ENCODE measurements at places on chromosomes 2 and 18. TPM values are rescaled to one million over a fixed set of nuclear protein-coding genes. Genes with fewer than 3 reads are reported as not detected.

- no peaks in the 10 kb centered on the region for H3K27me3 ChIP-seq
- no peaks in the 10 kb centered on the region for H3K36me3 ChIP-seq
- H3K27ac ChIP-seq: no peak overlapping the region
- H3K4me1 ChIP-seq: peaks cover 14% of the 10 kb centered on the region
Observed at GRCh38 chr18:75785206-75785605, 357.7 kb upstream of the SMIM21 start.

ANKRD30B gene
- total RNA-seq: under 0.01 TPM

- no peaks in the 10 kb centered on the region for H3K27me3 ChIP-seq
- H3K4me1 ChIP-seq: peaks cover 25% of the 10 kb centered on the region
- no peak for DNase-seq
- no peak overlapping the region for H3K4me3 ChIP-seq
- no peak overlapping the region for H3K27ac ChIP-seq
Observed at GRCh38 chr2:217793566-217794132, 209.1 kb downstream of the TNS1 start.

DNA sequence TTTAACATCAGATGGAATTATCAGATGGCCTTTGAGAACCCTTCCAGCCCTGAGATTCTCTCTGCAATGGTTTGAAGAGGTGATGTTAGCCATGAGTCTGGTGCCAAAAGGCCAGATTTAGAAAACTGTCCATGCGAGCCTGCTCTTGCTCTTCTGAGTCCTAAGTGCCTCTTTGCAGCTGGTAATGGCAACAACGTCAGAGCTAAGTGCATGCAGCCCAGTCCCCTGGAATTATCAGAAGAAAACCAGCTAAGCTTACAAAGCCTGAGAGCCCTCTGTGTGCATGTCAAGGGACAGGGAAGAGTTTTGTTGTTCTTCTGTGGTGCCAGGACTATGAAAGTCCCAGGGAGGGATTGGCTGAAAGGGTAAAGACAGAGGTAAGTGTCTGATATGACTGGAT is 89.8 kb downstream of the LOXHD1 start:
- no peak overlapping the region for H3K4me3 ChIP-seq
- DNase-seq: no peak

DNA sequence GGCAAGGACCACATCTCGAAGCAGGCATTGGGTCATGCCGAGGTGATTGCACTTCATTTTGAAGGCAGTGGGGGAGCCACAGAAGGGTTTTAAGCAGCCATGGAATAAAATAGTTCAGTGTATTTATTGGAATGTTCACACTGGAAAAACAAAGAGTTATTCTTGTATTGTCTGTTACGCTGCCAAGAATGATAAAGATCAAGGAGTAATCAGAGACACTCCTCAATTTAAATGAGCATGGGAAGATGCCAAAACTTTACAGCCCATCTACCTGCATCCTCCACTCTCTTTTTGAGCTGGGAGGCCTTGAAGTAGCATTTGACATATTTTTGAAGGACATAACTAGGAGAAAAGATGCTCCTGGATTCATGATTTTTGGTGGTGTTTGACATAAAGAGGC is 112.8 kb downstream of the DOCK10 start:
- peaks cover 8% of the 10 kb centered on the region for H3K4me1 ChIP-seq
- peaks cover 24% of the 10 kb centered on the region for H3K36me3 ChIP-seq
- H3K4me3 ChIP-seq: no peak overlapping the region
- H3K27me3 ChIP-seq: no peaks in the 10 kb centered on the region

- H3K27me3 ChIP-seq: no peaks in the 10 kb centered on the region
- H3K4me1 ChIP-seq: no peaks in the 10 kb centered on the region
- DNase-seq: no peak
- no peak overlapping the region for H3K4me3 ChIP-seq
- no peaks in the 10 kb centered on the region for H3K36me3 ChIP-seq
- H3K27ac ChIP-seq: no peak overlapping the region
Observed at GRCh38 chr2:72361521-72361920, 213.9 kb upstream of the CYP26B1 start.

DNA sequence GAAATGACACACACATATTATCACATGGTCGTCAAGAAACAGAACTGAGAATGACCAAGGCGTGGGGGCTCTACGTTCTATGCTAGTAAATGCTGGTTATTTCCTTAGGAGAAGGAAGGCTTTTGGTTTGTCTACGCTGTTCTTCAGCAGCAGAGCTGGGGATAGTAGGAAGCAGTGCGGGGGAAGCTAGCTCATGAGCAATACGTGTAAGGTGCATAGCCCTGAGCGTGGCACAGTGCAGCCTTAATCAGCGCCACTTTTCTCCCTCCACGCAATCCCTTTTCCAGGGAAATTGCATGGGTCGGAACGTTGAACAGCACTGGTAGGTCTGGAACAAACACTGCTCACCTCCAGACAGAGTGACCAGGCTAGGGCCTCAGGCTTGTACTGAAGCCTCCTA is 199.6 kb upstream of the FBXO11 start:
- peaks cover 14% of the 10 kb centered on the region for H3K4me1 ChIP-seq
- no peak overlapping the region for H3K27ac ChIP-seq
- H3K4me3 ChIP-seq: no peak overlapping the region
- H3K27me3 ChIP-seq: no peaks in the 10 kb centered on the region

All from muscle of leg (tissue), 16 donors.